ENCODE measurements at places on chromosomes 11 and 22.

- DNase-seq, result no peak
These were observed 1.7 kb upstream of the NUDT8 start for GRCh38 chr11:67631411-67631810.

- DNase-seq, result no peak
These were observed 69.1 kb upstream of the CD82 start for GRCh38 chr11:44496391-44496790.

DNA sequence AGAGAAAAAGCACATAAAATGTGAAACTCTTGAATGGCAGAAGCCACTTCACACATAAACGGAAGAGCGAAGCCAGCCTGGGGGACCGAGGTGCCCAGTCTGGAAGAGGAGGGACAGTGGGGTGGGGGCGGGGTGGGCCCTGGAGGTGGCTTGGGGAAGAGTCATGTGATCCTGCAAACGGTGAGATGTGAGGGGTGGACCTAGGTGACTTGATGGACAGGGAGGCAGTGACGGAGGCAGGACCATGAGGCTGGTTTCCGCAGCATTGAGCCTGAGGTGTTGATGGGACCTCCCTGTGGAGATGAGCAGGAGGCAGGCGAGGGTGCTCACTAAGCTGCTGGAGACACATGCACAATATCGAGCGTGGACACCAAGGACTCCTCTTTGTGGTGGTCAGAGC is 16.8 kb downstream of the ZDHHC24 start:
- DNase-seq, result no peak

DNA sequence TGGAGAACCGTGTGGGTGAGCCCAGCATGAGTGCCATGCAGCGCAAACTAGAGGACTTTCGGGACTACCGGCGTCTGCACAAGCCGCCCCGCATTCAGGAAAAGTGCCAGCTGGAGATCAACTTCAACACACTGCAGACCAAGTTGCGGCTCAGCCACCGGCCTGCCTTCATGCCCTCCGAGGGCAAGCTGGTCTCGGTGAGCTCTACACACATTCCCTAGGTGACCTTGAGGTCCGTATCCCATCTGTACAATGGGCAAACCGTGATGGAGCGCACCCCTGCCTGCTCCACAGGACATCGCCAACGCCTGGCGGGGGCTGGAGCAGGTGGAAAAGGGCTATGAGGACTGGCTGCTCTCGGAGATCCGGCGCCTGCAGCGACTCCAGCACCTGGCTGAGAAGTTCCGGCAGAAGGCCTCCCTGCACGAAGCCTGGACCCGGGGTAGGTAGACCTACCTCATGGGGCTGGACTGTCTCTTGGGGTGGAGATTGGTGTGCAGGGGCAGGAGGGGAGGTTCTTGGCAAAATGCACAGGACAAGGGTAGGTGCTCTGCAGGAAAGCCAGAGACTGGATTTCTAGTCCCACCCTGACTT is 10.6 kb downstream of the CTSF start:
- DNase-seq, result no peak

DNA sequence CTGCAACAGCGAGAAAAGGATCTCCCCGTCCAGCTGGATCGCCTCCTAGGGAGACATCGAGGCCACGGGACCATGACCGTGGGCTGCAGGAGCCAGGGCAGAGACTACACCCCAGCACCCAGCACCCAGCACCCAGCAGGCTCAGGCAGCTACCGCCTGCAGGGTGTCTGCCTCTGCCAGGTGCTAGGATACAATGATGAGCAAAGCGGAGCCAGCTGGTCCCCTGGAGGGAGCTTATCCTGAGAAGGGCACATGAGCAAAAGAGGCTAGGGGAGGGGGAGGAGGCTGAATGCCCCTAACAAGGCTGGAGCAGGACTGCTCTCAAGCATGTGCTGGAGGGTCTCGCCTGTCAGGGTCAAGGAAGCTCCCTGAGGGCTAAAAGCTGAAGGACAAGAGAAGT is 4.8 kb upstream of the CASTOR1 start:
- DNase-seq, result no peak

GRCh38 chr22:26646158-26646557 is 11.2 kb upstream of the MIAT start:
- no peak for DNase-seq

- DNase-seq, result no peak
These were observed 105.2 kb upstream of the TMEM45B start for GRCh38 chr11:129710423-129710822.
